AG10803 (cell line): ENCODE measurements at places on chromosomes 11 and 22.

DNA sequence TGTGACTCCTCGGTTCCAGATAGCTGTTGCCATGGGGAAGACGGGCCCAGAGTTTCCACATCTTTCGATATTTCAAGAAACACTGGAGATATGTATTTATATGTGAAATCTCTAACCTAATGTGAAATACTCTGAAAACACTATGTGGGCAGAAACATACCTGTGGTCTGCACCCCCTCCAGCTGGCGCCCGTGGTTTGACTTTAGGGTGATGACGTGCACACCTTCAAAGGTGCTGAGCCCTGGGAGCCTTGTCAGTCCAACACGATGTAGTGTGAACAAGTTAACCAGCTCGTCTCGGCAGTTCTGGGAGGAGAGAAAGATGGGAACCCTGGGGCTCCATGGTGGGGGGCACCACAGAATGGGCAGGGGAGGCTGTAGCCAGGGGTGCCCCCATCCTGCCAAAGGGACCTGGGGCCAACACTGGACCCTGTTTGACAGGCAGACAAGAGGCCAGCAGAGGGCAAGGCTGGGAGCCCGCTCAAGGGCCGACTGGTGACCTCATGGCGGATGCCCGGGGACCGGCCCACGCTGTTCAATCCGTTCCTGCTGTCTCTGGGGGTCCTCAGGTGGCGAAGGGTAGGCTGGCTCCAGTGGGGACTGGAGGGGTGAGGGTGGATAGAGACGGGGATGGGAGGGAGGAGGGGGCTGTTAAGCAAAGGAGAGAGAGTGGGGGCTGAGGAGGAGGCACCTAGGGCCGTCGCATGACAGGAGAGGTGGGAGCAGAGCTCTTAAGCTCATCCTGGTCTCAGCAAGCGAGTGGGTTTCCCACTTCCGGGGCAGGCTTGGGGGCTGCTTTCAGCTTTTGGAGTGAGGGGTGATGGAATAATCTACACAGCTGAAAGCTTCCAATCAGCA is 43.8 kb downstream of the TRIOBP start:
- DNase-seq: no peak

DNA sequence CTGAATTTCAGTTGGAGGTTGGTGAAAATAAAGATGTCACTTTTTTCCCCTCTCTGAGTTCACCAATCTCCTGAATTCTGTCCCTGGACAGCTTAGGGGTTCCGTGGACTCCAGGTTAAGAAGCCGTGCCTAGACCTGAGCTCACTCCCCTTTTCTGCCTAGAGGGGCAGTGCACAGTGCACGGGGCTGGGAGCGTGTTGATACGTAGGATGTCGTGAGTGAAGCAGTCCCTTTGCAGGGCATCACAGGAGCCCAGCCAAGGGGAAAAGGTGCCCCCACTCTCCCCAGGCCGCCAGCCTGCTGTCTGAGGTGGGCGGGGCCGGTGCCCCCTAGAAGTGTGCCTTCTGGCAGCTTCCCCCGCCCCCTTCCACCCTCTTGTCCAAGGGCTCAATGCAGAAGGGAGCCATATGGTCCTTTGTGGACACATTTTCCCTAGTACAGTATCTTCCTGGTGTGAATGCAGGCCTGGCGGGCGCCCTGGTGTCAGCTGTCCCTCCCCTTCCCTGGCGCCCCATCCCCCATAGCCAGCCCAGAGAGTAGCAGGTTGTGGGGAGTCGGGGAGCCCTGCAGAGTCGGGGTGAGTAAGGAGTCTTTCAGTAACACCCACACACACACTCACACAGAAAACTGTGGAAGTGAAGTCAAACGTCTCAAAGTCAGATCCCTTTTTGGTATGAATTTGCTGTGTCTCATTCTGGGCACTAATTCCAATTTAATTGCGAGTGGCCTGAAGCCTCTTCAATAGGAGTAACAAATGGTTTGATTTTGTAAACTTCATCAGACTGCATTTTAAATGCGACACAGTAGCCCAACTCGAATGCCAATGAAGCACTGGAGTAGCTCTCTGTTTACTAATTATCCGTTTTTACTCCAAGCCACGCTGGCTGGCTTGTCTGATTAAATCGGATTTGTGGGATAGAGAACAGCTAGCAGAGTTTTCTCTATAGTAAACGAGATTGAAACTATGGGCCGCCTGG is 67.5 kb upstream of the NNMT start:
- DNase-seq: no peak

GRCh38 chr22:37806409-37807333 is 1.1 kb upstream of the GCAT start:
- DNase-seq: peak; percentile 45

DNA sequence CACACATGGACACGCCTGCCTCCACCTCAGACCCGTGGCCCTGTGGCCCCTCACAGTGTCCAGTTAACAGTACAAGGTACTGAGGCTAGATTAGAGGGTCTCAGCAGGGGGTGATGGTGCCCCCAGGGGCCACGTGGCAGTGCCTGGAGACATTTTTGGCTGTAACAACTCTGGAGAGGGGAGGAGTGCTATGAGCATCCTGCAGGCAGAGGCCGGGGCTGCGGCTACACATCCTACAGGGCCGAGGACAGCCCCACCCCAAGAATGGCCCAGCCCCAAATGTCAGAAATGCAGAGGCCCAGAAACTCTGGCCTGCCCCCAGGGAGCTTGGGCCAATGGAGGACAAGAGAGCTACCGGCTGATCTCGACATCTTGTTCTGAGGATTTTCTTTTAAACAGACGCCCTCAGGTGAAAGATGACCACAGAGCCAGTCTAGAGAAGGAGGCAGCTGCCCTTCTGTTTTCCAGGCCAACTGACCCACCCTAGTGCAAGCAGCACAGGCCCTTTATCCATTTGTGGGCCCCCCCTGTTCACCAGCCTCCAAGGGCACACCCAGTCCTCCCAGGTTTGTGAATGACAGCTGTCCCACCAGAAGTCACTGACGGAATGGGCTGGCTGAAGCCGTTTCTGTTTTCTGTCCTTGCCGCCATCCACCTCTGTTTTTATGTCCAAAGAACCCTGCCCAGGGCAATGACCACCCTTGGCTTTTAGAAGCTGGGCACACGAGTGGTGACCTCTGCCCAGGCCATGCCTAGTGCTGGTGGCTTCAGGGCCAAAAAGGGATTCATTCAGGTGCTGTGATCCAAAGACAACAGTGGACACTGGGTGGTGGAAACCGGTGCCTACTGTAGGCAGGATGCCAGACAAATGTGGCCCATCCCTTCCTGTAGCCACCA is 85.2 kb upstream of the LINC01488 start:
- DNase-seq: no peak

- DNase-seq: no peak
Measured at GRCh38 chr22:27791859-27792241, 9.7 kb downstream of the MN1 start.

GRCh38 chr11:12164061-12165014 is 53.9 kb downstream of the MICAL2 start:
- DNase-seq: peak; percentile 84

DNA sequence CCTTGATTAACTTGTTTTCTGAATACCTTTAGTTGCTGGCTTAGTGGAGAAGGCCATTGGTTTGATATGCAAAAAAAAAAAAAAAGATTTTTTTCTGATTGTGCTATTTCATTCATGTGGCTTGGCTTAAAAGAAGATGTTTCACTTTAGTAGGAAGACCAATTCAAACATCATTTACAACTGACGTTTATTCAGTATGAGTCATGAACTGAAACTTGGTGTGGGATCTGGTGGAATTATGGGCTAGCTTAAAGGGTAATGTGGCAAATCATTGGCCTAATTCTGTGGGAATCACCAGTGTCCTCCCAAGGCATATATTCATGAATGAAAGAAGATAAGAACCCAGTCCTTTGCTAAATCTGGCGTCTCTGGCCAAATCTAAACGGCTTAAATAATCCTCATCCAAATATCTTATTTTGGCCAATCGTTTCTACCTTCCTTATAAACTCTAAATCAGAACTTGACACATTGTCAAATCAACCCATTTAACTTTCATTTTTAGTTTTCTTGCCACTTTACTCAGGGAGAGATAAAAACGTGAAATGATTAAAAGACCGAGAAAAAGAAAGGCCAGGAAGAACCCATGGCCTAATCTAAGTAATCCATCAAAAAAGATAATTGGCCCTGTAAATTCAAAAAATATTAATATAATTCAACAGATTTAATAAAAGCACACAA is 77.0 kb downstream of the DDIAS start:
- peak; percentile 78 for DNase-seq

- peak; percentile 60 for DNase-seq
Measured at GRCh38 chr11:17991783-17992433, 20.9 kb downstream of the SERGEF start.

DNA sequence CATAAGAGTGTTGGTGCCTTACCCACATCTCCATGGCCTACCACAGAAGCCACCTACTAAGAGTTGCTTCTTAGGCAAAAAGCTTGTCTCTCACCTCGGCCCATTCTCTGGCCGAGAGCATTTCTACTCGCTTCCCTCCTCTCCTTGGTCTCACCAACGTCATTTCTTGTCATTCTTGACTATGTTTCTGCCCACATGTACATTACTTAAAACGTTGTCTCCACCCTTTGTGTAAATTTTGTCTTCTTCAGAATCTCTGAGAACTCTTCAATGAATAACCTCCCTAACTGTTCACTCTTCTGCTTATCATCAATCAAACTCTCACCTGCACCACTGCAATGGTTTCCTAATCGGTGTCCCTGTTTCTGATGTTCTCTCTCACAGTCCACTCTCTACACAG is 20.1 kb downstream of the SOX6 start:
- no peak for DNase-seq
